ENCODE measurements at places on chromosomes 4 and X.

DNA sequence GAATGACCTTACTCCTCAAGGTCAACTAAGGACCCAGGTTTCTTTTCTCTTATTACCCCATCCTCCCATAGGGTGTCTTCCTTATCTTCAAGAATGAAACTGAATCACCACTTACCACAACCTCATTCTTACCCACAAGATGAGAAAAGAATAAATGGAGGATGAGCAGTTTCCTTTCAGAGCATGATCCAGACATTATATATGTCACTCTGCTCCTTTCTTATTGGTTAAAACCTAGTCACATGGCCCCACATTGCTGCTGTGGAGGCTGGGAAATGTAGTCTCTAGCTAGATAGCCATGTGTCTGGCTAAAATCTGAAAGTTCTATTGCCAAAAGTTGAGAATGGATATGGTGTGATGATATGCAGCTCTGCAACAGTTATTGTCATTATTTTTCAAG is 62.4 kb upstream of the RAI2 start:
- DNase-seq: no peak

DNA sequence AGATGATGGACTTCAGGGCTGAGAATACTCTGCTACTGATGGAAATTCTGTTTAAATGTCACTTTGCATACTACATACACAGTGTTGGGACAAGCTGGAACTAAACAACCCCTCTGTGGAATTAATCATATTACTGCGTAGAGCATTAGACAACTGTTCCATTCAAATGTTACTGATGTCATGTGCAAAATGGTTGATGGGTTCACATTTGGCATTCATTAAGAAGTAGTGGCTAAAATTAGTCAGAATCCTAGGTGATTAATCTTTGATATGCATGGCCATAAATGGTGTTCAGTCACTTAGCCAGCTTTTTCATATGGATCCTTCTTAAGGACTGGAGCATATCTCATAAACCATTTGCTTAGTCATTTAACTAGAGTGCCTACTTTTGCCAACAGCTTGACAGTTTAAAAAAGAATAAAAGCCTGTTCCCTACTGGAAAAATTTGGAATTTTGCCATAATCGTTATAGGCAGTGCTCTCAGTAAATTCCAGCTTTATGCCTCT is 105.2 kb downstream of the RNF150 start:
- no peak for DNase-seq

- DNase-seq: no peak
These were observed 139.9 kb downstream of the NDST3 start for GRCh38 chr4:118173956-118174725.

DNA sequence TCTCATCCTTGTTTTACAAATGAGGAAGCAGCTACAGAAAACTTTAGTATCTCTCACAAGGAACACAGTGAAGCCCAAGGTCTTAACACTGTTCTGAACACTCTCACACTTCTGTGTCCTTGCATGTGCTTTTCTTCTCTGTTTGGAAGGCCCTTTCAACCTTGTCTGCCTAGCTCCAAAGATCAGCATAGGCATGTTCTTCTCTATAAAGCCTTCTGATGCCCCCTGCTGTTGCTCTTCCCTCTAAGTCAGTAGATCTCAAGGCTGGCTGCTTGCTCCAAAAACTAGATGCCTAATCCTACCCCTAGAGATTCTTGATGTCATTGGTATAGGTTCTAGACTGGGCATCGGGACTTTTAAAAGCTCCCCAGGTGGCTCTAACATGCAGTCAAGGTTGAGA is 5.9 kb downstream of the APOO start:
- no peak for DNase-seq

DNA sequence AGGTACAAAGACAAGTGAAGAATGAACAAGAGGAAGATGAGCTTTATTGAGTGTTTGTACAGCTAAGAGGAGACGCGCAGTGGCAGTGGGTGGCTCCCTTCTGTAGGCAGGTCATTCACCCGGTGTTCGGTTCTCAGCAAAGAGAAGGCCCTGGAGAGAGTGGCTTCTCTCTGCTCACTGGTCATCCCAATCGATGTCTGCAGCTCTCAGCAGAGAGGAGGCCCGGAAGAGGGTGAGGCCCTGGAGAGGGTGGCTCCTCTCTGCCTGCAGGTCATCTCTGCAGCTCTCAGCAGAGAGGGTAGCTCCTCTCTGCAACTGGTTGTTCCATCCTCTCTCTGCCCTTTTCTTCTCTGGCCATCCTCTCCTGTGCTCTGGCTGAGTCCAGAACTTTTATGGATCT is 126.5 kb downstream of the UGT8 start:
- no peak for DNase-seq

DNA sequence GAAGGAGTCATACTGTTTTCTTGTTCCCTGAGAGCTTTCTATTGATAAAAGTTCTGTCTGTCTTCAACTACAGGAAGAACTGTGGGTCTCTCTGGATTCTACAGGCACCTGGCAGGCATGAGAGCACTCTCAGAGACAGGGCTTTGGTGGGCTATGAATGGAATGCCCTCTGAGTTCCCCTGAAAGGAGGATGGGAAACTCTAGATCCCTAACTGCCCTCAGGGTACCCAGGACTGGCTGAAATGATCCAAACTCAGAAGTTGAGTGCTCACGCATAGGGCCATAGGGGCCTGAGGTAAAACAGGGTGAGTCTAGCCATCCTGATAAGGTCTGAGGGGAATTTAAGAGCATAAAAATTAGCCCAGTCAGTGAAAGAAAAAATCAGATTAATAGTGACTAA is 59.0 kb upstream of the SCRG1 start:
- no peak for DNase-seq

DNA sequence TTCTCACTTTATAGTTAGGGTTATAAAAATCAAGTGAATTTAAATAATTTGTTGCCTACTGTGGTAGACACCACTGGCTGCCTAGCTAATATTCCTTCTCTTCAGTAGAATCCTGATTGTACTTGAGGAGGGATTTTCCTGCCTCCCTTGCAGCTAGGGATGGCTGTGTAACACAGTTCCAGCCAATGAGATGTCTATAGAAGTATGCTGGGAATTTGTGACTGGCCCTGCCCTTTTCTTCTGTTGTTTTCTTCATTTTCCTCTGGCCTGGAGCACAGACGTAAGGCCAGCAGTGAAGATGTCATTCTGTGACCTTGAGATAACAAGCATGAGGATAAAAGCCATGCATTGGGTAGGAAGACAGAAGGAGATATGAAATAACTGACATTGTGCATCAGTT is 145.1 kb downstream of the MGST2 start:
- DNase-seq: no peak

DNA sequence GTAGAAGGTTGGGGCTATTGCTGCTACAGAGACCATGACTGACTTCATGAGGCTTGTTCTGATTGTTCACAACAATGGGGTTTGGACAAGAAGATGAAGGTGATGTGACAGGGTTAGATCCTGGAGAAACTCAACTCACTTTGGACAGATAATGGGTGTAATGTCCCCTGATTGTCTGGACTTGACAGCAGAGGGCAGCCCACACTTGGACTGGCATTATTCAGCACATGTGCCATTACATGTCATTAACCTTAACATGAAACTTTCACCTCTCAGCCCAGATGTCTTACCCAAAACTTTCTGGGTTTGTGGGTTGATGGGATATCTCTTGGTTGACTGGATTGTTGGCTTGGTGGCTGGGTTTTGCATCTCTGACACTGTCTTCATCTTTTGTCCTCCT is 101.5 kb downstream of the MXRA5 start:
- DNase-seq: no peak

DNA sequence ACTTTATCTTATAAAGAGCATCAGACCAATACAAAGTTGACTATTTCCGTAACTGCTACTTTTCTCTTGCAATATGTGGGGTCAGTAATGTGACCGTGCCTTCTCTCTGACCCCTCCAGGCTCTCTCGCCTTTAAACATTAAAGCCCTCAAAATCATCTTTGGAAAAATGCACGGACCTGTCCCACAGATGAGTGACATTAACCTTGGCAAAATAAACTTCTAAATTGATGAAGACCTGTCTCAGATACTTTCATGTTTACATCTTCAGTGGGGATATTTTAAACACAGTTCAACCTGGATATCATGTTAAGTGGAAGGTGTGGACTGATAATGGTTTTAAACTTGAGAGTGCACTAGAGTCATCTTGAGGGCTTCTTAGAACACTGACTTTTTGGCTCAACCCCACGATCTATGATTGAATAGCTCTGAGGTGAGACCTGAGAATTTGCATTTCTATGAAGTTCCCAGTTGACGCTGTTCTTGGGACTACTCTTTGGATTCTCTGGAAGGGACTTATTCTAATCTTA is 26.7 kb upstream of the CXCL3 start:
- DNase-seq: no peak

DNA sequence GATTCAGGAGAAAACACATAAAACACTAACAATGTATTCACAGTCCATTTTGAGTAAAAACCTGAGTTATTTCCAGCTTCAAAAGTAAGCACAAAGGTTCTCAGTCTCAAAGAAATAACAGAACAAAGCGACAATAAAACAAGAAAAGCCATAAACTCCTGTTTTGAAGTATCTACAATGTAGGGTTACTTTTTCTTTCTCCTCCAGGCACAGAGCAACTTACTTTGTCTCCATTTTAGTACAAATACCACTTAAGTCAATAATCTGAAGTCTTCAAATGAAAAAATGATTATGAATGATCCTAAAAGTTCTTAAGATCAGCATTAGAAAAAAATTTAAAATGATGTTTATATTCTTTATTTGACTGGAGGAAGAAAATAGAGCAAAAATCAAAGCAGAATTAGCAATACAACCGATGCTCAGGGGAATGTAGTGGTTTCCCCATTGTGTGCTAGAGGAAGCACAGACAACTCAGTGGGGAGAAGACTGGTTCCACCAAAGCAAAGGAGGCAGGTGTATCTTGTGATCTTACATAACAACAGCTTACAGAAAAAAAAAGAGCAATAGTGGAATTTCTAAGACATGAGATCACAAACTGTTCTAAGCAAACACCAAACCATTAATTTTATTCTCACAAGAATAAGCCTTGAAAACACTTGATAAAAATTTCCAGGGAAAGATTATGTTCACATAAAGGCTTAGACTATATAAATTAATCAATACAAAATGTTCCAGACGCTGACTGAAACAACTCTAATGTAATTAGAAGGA is 35.1 kb downstream of the EPHA5 start:
- DNase-seq: no peak

DNA sequence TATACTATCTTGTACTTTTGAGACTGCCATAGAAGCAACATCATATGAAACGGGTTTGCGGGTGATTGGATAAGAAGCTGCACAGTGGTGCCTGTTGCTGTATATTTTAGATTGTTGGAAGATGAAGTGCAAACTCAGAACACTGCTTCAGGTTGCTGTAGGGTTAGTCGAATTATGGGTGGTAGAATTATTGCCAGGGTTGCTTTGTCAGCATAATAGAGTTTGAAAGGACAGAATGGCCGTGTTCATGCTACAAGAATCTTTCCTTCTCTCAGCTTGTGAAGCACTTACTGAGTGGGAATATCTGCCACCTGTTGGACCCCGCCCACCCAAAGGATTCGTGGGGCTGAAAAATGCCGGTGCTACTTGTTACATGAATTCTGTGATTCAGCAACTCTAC is 115.5 kb downstream of the USP9X start:
- DNase-seq: no peak

GRCh38 chr4:169210504-169211118 is 60.1 kb downstream of the SH3RF1 start:
- DNase-seq: no peak

DNA sequence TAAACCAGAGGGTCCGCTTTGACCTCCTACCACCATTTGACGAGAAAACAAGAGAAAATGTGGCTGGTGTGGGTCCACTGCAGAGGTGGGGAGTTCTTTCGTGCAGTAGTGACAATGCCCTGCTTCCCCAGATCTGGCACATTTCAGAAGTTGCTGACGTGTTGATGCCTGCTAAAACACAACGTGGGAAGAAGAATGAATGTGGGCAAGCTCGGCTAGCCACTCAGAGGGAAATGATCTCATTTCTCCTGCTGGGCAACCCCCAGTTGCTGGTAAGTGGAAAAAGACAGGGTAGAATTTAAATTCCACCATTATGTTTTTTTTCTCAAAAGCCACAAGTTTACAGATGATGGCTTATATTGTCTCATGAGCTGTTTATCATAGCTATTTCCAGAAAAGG is 77.9 kb downstream of the LUZP4 start:
- DNase-seq: no peak

DNA sequence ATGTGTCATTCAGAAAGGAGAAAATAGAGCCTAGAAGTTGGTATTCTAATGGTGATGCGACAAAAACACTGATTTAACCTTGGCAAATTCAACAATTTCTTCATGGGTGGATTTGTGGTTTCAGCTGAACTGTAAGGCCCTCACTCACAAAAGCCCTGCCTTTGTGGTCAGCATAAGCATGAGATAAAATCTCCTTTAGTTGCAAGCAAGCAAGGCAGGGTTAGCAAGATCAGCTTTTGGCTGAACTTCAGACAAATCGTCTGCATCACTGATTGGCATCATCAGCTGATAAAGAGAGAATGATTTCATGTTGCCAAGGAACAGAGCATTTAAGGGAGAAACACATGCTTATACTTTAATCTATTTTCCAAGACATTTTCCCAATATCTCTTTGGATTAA is 2582.2 kb downstream of the PCDH7 start:
- no peak for DNase-seq

GRCh38 chrX:124085063-124085462 is 123.6 kb downstream of the STAG2 start:
- DNase-seq: no peak

- no peak for DNase-seq
These were observed 92.5 kb downstream of the ANK2 start for GRCh38 chr4:113141901-113142346.

- no peak for DNase-seq
These were observed 10.3 kb downstream of the SPRY1 start for GRCh38 chr4:123406872-123407271.

DNA sequence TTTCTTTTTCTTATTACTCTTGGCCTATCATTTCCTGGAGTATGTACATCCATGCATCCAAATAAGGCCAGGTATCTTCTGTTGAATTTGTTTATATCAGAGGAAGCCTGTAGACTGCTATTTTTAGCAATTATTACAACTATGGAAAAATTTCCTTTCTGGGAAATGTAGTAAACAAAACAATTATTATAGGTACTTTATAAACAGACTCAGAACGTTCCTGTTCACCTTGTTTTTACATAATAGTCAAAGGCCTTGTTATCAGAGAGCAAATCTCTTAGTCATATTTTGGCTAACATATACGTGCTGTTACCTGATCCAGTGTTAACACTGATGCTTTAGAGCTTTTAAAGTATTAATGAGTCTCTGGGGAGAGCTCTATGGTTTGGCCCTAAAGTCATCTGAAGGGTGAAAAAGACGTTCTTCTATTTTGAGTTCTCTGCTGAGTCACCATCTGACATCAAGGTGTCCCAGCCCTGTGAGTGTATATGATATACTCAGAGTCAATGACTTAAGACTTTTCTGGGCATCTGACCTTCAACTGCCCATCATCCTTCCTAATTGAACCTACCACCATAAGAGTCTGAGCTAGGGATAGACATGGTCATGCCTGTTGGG is 7.3 kb downstream of the SPARCL1 start:
- no peak for DNase-seq
